Esophagus muscularis mucosa (tissue), 4 donors: ENCODE measurements at places on chromosomes 6 and 20.

GRCh38 chr6:64034910-64035655 lies 399.5 kb downstream of the PHF3 start:
- DNase-seq, result no peak

- no peak for DNase-seq
Observed at GRCh38 chr6:140209775-140210174, 835.3 kb upstream of the CITED2 start.

DNA sequence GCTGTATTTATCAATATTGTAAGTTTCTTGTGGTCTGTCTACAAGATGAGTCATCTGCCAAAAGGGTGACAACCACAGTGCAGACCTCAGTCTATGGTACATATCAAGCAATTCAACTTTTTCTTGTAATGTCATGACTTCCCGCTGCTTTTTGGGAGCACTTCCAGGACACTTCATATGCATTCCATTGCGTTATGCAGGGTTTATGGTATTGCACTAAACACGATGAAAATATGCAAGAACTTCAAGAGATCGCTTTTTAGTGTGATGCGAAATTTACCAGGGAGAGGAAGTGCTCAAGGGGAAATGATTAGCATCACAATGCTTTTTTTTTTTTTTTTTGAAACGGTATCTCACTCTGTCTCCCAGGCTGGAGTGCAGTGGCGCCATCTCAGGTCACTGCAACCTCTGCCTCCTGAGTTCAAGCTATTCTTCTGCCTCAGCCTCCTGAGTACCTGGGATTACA lies 166.5 kb downstream of the TFAP2A start:
- no peak for DNase-seq

DNA sequence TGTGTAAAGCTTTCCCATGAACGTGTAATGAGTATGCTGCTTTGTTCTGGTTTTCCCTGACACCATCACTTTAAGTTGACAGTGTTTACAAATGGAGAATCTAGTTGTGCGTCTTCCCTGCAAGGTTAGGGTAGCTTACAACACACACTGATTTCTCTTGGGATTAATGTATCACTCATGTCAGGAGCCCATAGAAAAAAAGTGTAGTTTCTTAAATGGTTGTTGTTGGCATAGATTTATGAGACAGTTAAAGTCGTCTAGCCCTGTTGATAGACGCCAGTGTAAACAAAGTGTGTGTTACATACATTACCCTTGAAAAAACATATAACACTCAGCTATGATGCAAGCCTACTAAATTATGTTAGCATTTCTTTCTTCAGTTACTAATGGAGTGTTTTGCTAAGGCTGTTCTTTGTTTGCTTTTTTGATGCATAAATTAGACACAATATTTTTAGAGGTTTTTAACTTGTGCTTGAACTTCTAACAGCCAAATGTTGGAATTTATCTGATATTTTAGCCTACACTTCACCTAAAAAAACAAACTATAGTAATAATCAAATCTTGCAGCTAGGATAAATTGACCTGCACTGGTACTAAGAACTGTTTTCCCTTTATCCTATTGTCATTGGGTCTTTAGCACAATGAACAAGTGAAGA lies 88.6 kb downstream of the RNF217 start:
- DNase-seq, result no peak
